ENCODE measurements at places on chromosomes 5 and 9. TPM values are rescaled to one million over a fixed set of nuclear protein-coding genes. Genes with fewer than 3 reads are reported as not detected.

Gene C7
- not detected for total RNA-seq

Gene HRCT1
- total RNA-seq, result not detected

Gene ZNF354C
- total RNA-seq, result 9.0 TPM

DNA sequence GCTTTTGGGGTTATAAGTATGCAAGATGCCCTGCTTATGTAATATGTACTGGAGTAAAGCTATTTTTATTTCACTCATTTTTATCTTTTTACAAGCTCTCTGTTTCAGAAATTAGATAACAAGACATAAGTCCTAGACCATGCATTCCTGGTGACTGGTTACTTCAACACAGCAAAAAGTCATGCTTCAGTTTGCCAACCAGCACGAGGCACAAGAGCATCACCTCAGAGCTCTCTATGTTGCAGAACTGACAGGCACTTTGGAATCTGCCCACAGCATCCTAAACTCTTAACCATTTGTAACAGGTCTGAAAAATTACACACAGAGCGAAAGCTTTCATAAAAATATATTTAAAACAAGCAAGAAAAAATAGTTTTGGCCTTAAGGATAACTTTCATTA lies 112.8 kb downstream of the MARCHF11 start:
- DNase-seq, result no peak
- H3K27ac ChIP-seq, result no peak overlapping the region
- H3K4me3 ChIP-seq, result no peak overlapping the region

DNA sequence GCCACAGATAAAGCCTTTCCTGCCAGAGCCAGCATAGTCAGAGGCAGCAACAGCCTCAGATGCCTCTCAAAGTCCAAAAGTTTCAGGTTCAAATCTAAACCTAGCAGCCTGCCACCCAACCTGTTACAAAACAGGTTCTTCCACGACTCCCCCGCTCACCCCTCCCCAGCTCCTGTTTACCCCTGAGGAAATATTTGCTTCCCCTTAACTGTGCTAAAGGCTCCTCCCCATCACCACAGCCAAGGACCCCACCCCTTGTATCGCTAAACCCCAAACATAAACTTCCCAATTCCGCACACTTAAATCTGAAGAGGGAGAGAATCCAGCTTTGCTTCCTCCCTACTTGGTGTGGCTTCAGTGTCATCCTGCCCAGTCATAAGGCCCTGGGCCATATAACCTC lies 15.4 kb upstream of the VDAC1 start:
- DNase-seq, result no peak

DNA sequence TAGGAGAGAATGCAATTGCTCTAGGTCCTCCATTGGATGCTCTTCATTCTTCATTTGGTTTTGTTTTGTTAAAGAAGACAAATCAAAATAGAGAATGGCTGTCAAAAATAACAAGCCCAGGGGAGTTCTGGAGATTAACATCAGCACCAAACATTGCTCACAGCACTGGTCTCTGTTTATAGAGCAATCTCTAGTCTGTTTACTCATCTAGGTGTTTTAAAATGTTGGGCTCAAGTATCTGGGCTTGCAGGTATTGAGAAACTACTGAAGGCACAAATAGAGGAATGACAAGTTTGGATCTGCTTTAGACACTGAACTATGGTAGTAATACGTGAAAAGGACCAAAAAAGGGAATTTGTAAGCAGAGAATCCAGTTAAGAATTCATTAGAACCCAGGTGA lies 77.0 kb upstream of the TMC1 start:
- H3K27me3 ChIP-seq, result peaks cover 6% of the 10 kb centered on the region
- peaks cover 1% of the 10 kb centered on the region for H3K36me3 ChIP-seq
- DNase-seq, result no peak
- H3K4me3 ChIP-seq, result no peak overlapping the region
- H3K27ac ChIP-seq, result no peak overlapping the region

All from activated naive CD8-positive, alpha-beta T cell treated with anti-CD3 and anti-CD28 coated beads, Interleukin-2, amount 10 ng/mL, durations not matched to agents 7 days and 5 days (primary cell).